ENCODE measurements at places on chromosomes 12 and 14. TPM values are rescaled to one million over a fixed set of nuclear protein-coding genes. Genes with fewer than 3 reads are reported as not detected.

The KLRK1 gene
- not detected for total RNA-seq

The SYT1 gene
- total RNA-seq = 1.8 TPM

The TEX52 gene
- not detected for total RNA-seq

The ZBTB42 gene
- total RNA-seq = 6.3 TPM

The MARK3 gene
- total RNA-seq = 109 TPM

The ASIC1 gene
- total RNA-seq = 2.9 TPM

The PLA2G1B gene
- total RNA-seq = not detected

- no peak overlapping the region for H3K4me3 ChIP-seq
- no peak for DNase-seq
- H3K27ac ChIP-seq = no peak overlapping the region
- no peaks in the 10 kb centered on the region for H3K4me1 ChIP-seq
- no peaks in the 10 kb centered on the region for H3K36me3 ChIP-seq
- no peaks in the 10 kb centered on the region for H3K27me3 ChIP-seq
These were observed 86.4 kb upstream of the RPH3A start for GRCh38 chr12:112705037-112705632.

DNA sequence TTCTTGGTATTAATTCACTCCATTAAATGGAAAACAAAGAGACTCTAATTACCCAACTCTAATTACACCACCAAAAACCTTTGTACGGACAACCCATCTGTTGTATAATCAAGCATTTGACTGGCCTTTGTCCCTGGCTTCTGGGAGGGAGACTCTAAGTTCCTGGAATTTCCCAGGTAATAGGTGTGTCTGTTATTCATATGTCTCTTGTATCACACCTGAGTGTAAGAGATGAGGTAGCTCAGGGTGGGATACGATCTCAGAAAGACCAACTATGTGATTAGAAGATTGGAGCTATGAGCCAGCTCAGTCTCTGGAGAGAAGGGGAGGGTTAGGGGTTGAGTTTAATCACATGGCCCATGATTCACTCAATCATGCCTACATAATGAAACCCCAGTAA lies 94.7 kb upstream of the PLXNC1 start:
- H3K27ac ChIP-seq = no peak overlapping the region
- no peak for DNase-seq
- no peaks in the 10 kb centered on the region for H3K27me3 ChIP-seq
- no peaks in the 10 kb centered on the region for H3K36me3 ChIP-seq

- DNase-seq = no peak
- no peaks in the 10 kb centered on the region for H3K36me3 ChIP-seq
- H3K4me3 ChIP-seq = no peak overlapping the region
- H3K27me3 ChIP-seq = no peaks in the 10 kb centered on the region
- H3K27ac ChIP-seq = no peak overlapping the region
These were observed 1062.8 kb upstream of the NOVA1 start for GRCh38 chr14:27660683-27661082.

GRCh38 chr12:84294246-84294645 lies 618.4 kb downstream of the SLC6A15 start:
- H3K4me3 ChIP-seq = no peak overlapping the region
- no peak overlapping the region for H3K27ac ChIP-seq
- no peaks in the 10 kb centered on the region for H3K27me3 ChIP-seq
- no peaks in the 10 kb centered on the region for H3K36me3 ChIP-seq
- no peaks in the 10 kb centered on the region for H3K4me1 ChIP-seq
- no peak for DNase-seq

- no peaks in the 10 kb centered on the region for H3K4me1 ChIP-seq
- H3K27me3 ChIP-seq = no peaks in the 10 kb centered on the region
- H3K27ac ChIP-seq = no peak overlapping the region
These were observed 732.4 kb downstream of the AACS start for GRCh38 chr12:125797421-125798175.

DNA sequence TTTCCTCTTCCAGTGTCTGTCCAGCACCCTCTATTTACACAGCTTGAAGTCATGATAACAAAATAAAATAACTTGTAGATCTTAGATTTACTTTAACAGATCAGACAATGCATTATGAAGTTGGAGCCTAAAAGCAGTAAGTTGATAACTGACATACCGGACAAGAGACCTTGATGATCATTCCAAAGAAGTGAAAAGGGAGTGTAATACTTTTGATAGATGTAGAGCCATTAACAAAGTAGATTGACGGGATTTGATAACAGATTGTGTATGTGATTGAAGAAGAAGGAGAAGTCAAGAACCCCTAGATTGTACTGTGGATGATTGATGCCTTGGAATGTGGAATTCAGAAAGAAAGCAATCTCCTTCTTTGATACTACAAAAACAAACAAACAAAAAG lies 403.8 kb upstream of the MGAT4C start:
- no peaks in the 10 kb centered on the region for H3K4me1 ChIP-seq
- DNase-seq = no peak
- H3K4me3 ChIP-seq = no peak overlapping the region
- no peaks in the 10 kb centered on the region for H3K27me3 ChIP-seq
- H3K36me3 ChIP-seq = no peaks in the 10 kb centered on the region

- H3K36me3 ChIP-seq = no peaks in the 10 kb centered on the region
- no peaks in the 10 kb centered on the region for H3K4me1 ChIP-seq
- H3K27ac ChIP-seq = no peak overlapping the region
- H3K27me3 ChIP-seq = peaks cover 9% of the 10 kb centered on the region
- no peak for DNase-seq
- H3K4me3 ChIP-seq = no peak overlapping the region
These were observed 32.2 kb upstream of the DCD start for GRCh38 chr12:54680374-54680773.

- no peak for DNase-seq
- no peak overlapping the region for H3K4me3 ChIP-seq
- peaks cover 91% of the 10 kb centered on the region for H3K36me3 ChIP-seq
- H3K27me3 ChIP-seq = no peaks in the 10 kb centered on the region
- H3K27ac ChIP-seq = no peak overlapping the region
- H3K4me1 ChIP-seq = no peaks in the 10 kb centered on the region
These were observed 12.4 kb downstream of the SEC23A start for GRCh38 chr14:39090548-39091111.

- H3K4me1 ChIP-seq = no peaks in the 10 kb centered on the region
- peak overlapping the region; percentile 84 for H3K27ac ChIP-seq
- no peaks in the 10 kb centered on the region for H3K27me3 ChIP-seq
- H3K36me3 ChIP-seq = no peaks in the 10 kb centered on the region
These were observed 115.7 kb downstream of the PLXNC1 start for GRCh38 chr12:94263905-94264561.

DNA sequence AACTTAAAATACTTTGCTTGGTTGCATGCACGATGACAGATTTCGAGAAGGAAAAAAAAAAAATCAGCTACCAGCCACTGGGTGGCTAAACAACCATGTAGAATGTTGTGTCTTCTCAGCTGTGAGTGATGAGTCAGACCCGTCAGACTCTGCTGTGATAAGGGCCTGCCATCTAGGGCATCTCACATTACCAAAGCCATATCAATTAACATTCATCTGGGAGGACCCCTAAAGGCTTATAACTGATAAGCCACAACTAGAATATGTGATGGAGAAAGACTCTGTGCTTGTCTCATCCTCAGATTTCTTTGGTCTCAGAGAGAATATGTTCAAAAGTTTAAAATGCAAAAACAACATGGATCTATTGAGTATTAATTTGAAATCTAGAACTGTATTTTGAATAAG lies 111.5 kb downstream of the PAX9 start:
- no peak for DNase-seq
- H3K36me3 ChIP-seq = no peaks in the 10 kb centered on the region
- H3K4me1 ChIP-seq = no peaks in the 10 kb centered on the region
- no peak overlapping the region for H3K27ac ChIP-seq

- no peaks in the 10 kb centered on the region for H3K4me1 ChIP-seq
- H3K27me3 ChIP-seq = no peaks in the 10 kb centered on the region
- no peak for DNase-seq
- no peak overlapping the region for H3K4me3 ChIP-seq
- no peaks in the 10 kb centered on the region for H3K36me3 ChIP-seq
These were observed 65.1 kb upstream of the DYNC1H1 start for GRCh38 chr14:101899263-101899662.

GRCh38 chr12:52611080-52611468 lies 7.3 kb downstream of the KRT73 start:
- no peak overlapping the region for H3K27ac ChIP-seq
- DNase-seq = no peak
- no peaks in the 10 kb centered on the region for H3K36me3 ChIP-seq

GRCh38 chr12:112907415-112908157 lies 824 bp downstream of the OAS1 start:
- DNase-seq = no peak
- H3K4me3 ChIP-seq = peak overlapping the region; percentile 17
- no peaks in the 10 kb centered on the region for H3K27me3 ChIP-seq
- H3K4me1 ChIP-seq = peaks cover 25% of the 10 kb centered on the region
- H3K27ac ChIP-seq = peak overlapping the region; percentile 67
- no peaks in the 10 kb centered on the region for H3K36me3 ChIP-seq

GRCh38 chr12:48036818-48037217 lies 32.5 kb upstream of the COL2A1 start:
- H3K36me3 ChIP-seq = no peaks in the 10 kb centered on the region
- no peak overlapping the region for H3K27ac ChIP-seq
- no peaks in the 10 kb centered on the region for H3K27me3 ChIP-seq
- H3K4me3 ChIP-seq = no peak overlapping the region
- peaks cover 10% of the 10 kb centered on the region for H3K4me1 ChIP-seq

GRCh38 chr12:107774349-107775029 lies at the start of gene ASCL4:
TSS of gene ASCL4 (plus strand) at chr12:107774704. CDS start at chr12:107775219, 515 bp downstream.
- no peaks in the 10 kb centered on the region for H3K27me3 ChIP-seq
- no peaks in the 10 kb centered on the region for H3K36me3 ChIP-seq
- no peak within 1 kb of the TSS for H3K27ac ChIP-seq
- H3K4me1 ChIP-seq = no peaks in the 10 kb centered on the region
- no peak within 1 kb of the TSS for H3K4me3 ChIP-seq
- no peak for DNase-seq

DNA sequence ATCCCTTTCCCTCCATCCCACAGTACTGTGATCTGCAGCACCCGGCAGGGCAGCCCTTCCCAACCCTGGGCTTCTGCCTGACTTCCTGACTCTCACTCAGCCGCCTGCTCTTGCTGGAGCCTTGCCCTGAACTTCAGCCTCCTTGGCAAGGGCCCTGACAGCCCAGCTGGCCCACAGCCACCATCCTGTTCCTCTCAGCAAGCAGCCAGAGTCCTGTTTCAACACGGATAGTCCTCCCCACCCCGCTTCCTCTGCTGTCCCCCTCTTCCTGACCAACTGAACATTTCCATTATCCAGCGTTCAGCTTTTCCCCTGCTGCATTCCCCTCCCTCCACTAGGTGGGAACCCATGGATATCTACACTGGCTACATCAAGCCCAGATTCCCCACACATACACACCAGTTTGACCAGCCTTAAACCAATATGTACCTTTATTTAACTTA lies 74.0 kb upstream of the MDM1 start:
- no peaks in the 10 kb centered on the region for H3K36me3 ChIP-seq
- peaks cover 26% of the 10 kb centered on the region for H3K4me1 ChIP-seq
- no peak overlapping the region for H3K27ac ChIP-seq
- H3K4me3 ChIP-seq = no peak overlapping the region
- no peaks in the 10 kb centered on the region for H3K27me3 ChIP-seq

DNA sequence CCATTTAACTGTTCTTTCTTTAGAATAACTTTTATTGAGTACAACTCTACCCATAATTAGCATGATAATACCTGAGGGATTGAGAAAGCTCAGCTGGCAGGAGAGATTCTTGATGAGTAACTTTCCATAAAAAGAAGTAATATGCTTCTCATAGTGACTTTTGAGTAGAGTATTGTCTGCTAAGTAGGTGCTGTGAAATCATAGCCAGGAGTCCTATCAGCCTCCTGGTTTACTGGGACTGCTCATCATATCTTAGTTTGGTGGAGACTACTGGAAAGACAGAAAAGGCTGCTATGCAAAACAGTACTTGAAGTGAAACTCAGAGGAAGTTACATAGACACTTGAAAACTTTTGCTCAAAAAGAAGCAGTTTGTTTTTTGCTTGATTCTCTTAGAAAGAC lies 113.3 kb upstream of the ATP2B1 start:
- no peaks in the 10 kb centered on the region for H3K4me1 ChIP-seq
- no peaks in the 10 kb centered on the region for H3K27me3 ChIP-seq
- no peak for DNase-seq

GRCh38 chr12:6096527-6096926 lies 27.9 kb downstream of the VWF start:
- H3K27ac ChIP-seq = no peak overlapping the region
- no peak for DNase-seq
- H3K4me1 ChIP-seq = no peaks in the 10 kb centered on the region
- H3K27me3 ChIP-seq = no peaks in the 10 kb centered on the region
- H3K4me3 ChIP-seq = no peak overlapping the region

- H3K36me3 ChIP-seq = no peaks in the 10 kb centered on the region
- no peak overlapping the region for H3K4me3 ChIP-seq
- no peak overlapping the region for H3K27ac ChIP-seq
- H3K27me3 ChIP-seq = no peaks in the 10 kb centered on the region
- H3K4me1 ChIP-seq = no peaks in the 10 kb centered on the region
- no peak for DNase-seq
These were observed 93.4 kb downstream of the SLC41A2 start for GRCh38 chr12:104864668-104865067.

DNA sequence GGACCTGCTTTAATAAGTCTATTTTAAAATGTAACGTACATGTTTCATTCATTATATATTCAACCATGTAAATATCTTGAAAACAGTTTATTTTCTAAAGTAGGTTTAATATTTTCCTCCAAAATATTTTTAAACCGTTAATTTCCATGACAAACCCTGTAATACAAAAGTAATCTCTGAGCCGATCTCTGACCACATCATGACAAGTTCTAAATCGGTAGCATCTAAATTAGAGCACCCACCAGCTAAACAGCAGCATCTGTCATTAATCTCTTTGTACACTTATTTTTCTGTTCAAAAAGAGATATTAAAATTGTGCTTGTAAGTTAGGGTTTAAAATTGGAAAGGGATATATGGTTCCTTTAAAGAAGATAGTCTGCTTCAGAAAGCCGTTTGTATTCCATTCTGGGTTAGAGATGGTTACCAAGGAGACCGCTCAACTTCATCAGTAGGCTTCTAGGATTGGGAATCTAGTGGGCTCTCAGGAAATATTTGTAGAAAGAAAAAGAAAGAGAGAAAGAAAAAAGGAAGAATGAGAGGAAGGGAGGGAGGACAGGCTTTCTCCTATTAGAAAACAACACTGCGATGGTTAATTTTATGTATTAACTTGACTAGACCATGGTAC lies 232.5 kb upstream of the FOXN3 start:
- H3K27ac ChIP-seq = no peak overlapping the region
- no peaks in the 10 kb centered on the region for H3K36me3 ChIP-seq
- H3K27me3 ChIP-seq = no peaks in the 10 kb centered on the region
- DNase-seq = no peak
- no peak overlapping the region for H3K4me3 ChIP-seq
- no peaks in the 10 kb centered on the region for H3K4me1 ChIP-seq

GRCh38 chr12:120989687-120990086 lies 11.3 kb downstream of the HNF1A start:
- no peaks in the 10 kb centered on the region for H3K4me1 ChIP-seq
- no peak overlapping the region for H3K27ac ChIP-seq
- H3K36me3 ChIP-seq = no peaks in the 10 kb centered on the region
- DNase-seq = no peak
- H3K27me3 ChIP-seq = no peaks in the 10 kb centered on the region

DNA sequence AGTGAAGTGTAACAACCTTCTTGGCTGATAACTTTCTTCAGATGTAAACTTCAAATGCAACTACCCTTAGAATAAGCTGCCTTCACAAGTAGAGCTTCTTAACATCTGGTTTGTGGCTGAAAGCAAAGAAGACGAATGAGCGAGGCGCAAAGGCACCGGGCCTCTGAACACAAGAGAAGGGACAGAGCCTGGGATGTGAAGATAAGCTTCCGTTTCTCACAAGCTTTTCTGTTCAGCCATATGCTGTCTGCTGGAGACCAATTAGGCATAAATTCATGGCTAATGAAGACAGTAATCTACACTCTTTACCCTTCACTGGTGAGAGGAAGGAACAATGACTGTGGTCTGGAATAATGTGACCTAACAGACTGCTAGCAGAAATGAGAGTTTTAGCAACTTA lies 195.2 kb downstream of the ATXN7L3B start:
- no peaks in the 10 kb centered on the region for H3K4me1 ChIP-seq
- no peak overlapping the region for H3K27ac ChIP-seq
- DNase-seq = no peak
- no peaks in the 10 kb centered on the region for H3K27me3 ChIP-seq

All from tibial nerve (tissue), 4 donors.